Hematopoietic multipotent progenitor cell treated with erythropoietin and hydrocortisone succinate and interleukin-3 and kit ligand, for 17 days (in vitro differentiated cells): ENCODE measurements at places on chromosomes 4 and X.

DNA sequence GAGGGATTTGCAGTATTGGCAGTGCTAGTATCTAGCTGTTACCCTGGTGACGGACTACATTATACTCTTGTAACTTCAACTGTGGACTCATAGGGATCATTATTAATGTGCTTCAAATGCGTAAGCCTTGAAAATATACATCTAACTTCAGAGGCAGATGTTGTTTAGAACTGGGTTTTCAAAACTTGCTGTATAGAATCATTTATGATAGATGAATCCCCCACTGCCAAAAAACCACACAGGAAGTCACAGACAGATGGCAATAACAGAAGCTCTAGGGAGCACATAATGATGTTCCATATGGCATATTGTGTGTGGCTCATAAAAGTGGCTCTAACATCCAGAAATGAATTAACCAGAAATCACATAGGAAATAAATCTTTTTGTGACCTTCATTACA is 62.3 kb upstream of the RELL1 start:
- DNase-seq, result no peak

GRCh38 chrX:39630344-39630743 is 467.4 kb downstream of the BCOR start:
- no peak for DNase-seq

DNA sequence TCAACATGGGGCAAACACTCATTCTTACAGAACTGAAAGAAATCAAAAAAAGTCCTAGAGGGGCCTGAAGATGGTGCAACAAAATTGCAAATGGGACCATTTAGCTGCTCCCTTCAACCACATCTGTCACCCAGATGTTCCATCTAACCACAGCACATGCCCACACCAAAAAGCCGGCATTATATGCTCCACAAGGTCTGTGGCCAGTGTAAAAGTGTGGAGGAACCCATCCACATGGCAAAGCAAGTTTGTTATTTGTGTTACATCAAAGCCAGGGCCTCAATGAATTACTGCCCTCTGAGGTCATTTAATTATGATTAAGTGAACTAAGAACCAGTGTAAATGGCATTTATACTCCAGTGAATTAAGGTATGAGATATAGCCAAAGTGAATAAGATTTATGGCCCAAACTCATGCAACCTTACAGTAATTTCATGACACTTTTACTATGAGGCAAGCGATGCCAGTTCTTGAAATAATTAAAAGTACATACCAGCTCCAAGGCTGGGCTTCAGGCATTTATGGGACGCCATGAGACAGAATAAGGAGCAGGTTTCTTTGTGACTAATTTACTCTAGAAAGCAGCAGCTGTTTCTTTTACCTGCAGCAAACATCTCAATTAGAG is 48.7 kb upstream of the FGF16 start:
- DNase-seq, result no peak

- no peak for DNase-seq
These were observed 75.7 kb downstream of the MED28 start for GRCh38 chr4:17690135-17690534.

- DNase-seq, result no peak
These were observed 25.7 kb upstream of the SHISA3 start for GRCh38 chr4:42371305-42372252.

- peak; percentile 54 for DNase-seq
These were observed 22.8 kb downstream of the CFAP99 start for GRCh38 chr4:2441393-2442174.

DNA sequence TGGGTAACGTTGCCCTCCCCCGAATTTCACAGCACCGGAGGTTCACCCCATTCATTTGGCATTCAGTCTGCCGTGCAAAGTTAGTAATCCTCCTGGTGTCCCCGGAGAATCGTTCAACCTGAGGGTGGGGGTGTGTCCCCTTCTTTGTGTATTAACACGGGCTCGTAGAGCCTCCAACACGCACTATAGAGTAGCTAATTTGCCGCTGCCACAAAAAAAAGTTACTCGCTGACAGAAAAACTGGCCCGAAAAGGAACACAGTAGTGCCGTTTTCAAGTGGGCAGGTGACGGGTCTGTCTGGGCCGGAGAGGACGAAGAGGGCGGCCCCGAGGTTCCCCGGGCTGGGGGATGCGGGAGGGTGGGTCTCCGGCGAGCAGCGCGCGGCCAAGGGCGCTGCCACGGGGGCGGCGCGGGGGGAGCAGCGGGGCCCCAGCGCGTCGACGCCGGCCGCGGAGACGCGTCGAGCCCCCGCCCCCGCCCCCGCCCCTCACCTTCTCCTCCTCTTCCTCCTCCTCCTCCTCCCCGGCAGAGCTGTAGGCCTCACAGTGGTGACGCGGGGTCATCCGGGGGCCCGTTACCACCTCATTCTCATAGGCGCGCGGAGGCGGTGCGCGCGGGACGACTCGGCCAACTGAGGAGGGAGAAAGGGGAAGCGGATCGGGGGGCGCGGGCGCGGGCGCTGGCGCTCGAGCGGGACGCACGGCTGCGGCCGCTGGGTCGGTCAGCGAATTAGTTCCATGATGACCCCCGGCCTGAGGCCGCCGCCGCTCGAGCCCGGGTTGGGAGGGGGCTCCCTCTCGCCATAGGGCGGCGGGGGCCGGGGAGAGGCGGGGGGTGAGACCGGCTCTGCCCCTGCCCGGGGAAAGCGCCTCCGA is 571 bp downstream of the CCNI start:
- DNase-seq, result peak; percentile 69

- no peak for DNase-seq
These were observed 3.9 kb upstream of the PDLIM5 start for GRCh38 chr4:94447754-94448411.

- DNase-seq, result no peak
These were observed 420.4 kb downstream of the GBA3 start for GRCh38 chr4:23113104-23113503.

DNA sequence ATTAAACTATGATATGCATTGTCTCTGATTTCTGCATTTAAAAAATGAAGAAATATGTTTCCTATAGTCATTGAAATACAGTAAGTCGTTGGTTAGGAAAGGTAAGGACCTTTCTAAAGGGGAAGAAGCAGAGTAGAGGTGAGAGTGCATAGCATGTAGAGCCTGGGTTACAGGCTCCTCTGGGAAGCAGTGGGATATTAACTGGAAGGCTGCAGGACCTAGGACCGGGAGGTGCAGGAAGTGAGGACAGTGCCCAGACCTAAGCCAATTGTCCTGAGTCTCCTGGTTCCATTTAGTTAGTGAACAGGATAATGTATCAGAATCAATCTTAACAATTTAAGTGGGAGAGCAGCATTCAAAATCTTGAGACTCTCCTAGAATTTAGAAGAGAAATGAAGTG is 237.1 kb upstream of the NUDT6 start:
- no peak for DNase-seq

DNA sequence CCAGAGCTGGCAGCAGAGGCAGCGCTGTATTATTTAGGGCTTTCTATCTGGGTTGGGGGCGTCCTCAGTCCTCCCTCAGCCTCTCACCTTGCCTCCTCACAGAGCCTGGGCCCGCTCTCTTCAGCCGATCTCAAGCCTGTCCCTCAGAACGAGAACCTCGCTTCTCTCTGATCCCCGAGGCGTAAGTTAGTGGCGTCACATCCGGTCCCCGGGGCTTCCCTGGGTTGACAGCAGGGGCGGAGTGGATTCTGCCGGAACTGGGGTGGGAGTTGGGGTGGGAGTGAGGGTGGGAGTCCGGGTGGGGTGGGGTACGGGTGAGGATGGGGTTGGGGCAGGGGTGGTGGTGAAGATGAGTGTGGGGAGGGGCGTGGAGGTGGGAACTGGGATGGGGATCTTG is at the start of gene MAGEA10:
TSS of gene MAGEA10 (minus strand) at position 190 of the 397 bp plus-strand sequence. CDS start 2,957 bp downstream, outside the sequence.
- DNase-seq, result no peak

DNA sequence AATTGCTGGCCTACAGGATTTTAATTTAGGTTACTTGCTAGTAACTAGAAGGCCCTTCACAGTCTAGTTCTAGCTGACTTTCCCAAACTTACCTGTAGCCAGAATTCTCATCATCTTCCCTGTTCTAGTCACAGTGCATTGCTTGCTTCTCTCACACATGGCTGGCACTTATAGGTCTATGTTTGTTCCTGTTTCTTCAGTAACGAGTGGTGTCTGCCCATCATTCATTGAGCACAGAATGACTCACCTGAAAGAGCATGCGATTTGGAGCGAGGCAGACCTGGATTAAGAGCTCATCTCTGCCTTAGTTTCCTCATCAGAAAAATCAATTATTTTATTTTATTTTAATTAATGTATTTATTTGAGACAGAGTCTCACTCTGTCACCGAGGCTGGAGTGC is 201.7 kb upstream of the ANK2 start:
- DNase-seq, result no peak

- DNase-seq, result no peak
These were observed 309.5 kb downstream of the TMA16 start for GRCh38 chr4:163804001-163804400.

GRCh38 chr4:105158837-105159236 is 12.2 kb downstream of the TET2 start:
- DNase-seq, result no peak

- no peak for DNase-seq
These were observed 6.1 kb downstream of the LPAR4 start for GRCh38 chrX:78753571-78753970.
